ENCODE measurements at places on chromosomes 3 and 15.

DNA sequence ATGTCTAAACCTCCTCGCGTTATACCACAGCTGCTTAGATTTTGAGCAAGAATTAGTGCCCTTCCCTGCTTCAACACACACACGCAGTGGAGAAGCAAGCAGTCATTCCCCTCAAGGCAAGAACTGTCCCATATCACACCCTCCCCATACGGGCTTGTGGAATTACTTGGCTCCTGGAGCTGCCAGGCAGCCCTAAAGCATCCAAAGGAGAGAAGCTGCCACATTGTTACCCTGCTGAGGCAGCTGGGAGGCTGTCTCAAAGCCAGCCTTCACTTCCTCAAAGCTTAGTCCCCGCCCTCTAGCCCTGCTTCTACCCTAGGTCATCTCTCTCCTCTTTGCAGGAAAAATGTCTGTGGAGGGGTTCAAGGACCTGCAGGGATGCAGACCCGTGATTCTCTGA lies 153.4 kb downstream of the RORA start:
- DNase-seq = no peak

DNA sequence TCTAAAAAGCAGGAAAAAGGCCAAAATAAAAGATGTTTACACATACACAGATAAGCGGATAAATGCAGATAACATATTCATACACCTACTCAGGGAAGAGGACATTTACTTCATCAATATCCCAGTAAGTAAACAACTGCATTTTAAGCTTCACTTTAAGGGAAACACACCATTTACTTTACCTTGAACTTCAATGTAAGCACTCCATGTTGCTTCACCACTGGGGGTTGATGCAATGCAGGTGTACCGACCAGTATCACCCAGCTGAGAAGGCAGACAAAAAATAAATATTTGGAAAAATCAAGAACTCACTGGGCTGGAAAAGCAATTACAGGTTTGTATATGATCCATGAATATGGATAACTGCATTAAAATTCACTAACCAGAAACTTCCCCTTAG lies 1099.5 kb downstream of the ROBO1 start:
- DNase-seq = no peak

GRCh38 chr15:52551762-52552161 lies 17.1 kb downstream of the ARPP19 start:
- no peak for DNase-seq

DNA sequence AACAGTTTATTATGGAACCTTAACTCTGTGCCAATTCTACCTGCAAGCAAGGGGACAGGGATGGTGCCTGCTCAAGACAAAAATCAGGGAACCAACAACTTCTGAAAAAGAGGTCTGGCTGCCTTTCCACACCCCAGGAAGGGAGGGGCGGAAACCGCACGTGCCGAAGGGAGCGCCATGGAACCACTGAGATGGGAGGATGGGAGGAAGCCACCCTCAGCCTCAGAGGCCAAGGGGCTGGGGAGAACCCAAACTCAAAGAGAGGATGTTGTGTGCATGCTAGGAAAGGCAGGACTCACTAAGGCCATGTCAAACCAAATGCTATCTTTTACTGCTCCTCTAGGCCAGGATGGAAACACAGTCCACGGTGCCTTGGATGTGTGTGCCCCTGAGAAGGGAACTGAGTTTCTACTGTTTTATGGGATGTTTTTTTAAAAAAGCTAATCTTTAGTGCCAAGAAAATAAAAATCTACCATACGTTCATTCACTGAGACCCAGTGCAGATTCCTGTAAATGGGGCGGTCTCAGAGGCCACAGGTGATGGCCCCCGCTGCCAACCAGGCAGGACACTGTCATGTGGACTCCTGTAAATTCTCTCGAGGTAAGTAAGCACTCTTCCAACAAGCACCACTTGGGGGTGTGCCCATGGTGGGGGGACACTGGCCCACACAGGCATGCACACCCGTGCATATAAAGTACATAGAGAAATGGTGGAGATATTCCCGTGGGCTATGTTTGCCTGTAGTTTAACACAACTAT lies 20.5 kb downstream of the SRPRB start:
- DNase-seq = no peak

DNA sequence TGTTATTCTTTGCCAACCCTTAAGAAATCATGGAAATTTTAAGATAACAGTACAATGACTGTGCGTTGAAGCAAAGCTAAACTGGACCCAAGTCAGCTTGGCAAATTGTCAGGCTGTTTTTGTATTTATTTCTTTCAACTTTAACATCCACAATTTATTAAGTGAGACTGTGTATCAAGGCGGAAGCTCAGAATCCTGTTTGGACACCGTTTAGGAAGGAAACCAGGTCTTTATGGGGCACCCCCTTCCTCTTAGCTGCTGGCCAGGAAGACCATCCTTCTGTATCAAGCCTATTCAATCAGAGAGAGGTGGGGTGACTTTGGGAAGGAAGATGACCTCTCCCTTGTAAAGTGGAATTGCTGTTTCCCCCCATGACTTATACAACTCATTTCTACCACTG lies 166.0 kb downstream of the MCTP2 start:
- no peak for DNase-seq

DNA sequence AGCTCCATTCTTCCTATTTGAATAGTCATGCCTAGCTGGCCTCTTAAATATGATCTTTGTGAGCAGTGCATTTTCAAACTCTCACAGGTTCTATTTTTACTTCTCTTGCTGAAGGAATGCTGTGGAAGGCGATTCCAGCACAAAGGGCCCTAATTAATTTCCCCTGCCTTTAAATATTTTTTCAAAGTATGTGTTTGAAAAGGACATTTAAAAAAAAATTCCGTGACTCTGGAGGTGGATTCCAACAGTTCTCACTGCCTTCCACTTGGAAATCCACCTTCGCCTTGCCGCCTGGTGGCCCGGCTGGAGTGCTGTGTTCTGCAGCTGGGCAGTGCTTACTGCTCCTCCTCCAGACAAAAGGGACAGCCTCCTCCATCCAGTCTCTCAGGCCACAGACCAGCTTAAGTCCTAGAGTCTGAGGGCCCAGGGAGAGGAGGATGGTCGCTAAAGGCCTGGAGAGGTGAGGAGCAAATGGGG lies 61.5 kb upstream of the CORO2B start:
- DNase-seq = no peak

- no peak for DNase-seq
Measured at GRCh38 chr15:90880381-90881145, 3.7 kb upstream of the FES start.

- no peak for DNase-seq
Measured at GRCh38 chr3:143559296-143559695, 289.0 kb downstream of the SLC9A9 start.

- no peak for DNase-seq
Measured at GRCh38 chr3:105979961-105980360, 111.1 kb upstream of the CBLB start.

DNA sequence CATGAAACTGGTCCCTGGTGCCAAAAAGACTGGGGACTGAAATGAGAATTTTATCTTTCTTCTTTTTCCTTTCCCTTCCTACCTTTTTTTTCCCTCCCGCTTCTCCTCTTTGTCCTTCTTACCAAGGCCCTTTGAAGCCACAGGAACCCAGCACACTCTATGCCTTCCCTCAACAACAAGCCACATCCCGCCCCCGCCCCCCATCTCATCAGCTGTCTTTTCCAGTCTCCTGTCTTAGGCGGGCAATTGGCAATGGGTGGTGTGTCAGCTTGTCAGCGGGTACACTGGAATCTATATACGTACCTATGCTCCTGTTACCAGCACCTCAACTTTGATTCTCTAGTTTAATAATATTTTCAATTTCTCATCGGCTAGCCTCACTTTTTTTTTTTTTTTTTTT lies 56.3 kb upstream of the CHD2 start:
- peak; percentile 29 for DNase-seq

GRCh38 chr3:53089511-53089910 lies 40.7 kb downstream of the RFT1 start:
- DNase-seq = no peak

DNA sequence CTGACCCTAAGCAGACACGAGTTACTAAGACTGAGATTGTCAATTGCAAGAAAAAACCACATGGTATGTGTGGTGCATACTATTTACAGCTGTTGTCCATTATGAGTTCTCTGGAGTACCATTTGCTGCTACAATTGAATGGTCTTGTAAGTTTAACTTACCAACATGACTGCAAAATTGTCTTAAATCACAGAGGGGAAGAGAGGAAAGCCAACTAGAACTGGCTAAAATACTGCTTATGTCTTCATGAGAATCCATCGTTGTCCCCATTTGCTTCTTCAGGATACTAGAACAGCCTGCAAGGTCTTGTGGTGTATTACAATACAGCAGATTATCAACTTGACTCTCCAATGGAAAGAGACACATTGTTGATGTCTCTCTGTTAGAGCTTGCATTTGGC lies 313.2 kb downstream of the AGBL1 start:
- DNase-seq = no peak

DNA sequence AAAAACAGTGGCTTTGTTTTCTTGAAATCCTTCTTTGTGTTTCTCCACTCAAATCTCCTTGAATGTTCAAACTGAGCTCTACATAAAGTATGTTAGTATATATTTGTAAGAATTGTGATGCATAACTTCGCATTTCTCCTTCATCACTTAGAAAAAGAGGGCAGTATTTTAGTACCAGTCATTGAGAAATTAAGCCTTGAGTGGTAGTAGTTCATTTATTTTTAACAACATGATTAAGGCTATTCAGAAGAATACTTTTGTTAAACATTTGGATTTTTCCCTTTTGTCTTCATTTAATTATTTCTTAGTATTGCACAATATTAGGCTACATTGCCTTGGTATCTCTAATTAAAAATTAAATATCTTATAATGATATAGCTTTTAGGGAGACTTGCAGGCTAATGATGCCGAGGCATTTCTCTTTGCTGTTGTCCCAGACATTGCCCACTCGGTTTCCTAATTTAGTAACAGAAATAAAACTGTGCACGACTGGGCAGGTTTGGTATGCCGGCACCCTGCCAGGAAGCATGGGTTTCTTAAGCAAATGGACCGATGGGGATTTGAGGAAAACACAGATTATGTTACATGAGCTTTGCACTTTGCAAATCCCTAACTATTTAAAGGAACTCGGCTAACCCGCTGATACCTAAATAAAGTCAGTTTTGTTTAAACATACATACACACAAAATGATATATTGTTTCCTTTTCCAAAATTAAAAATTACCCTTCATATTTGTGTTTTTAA lies 54.7 kb downstream of the LRRC28 start:
- no peak for DNase-seq

- no peak for DNase-seq
Measured at GRCh38 chr15:100332721-100333120, 9.1 kb downstream of the ADAMTS17 start.

DNA sequence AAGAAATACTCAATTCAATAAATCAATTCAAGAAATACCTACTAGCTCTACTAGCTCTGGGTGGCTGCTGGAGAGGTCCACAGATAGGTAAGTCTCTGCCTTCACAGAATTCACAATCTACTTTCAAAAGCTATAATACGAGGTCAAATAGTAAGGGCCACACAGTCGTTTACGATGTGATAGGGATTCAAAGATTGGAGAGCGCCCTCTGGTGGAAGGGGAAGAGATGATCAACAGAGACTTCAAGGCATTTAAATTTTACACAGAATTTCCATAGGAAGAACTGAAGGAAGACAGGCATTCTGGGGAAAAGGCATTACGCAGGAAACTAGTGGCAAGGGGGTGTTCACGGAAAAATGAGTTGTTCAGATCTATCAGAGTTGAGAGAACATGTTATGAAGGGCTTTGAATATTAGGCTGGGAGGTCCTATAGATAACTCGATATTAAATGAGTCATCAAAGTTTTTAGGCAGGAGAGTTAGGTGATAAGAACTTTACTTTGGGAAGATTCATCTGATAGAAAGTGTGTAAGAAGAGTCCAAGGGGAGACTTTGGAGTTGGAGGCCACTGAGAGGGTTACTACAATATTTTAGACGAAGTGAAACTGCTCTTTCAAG lies 128.8 kb downstream of the FRMD5 start:
- peak; percentile 78 for DNase-seq

GRCh38 chr15:100903168-100903554 lies 16.0 kb upstream of the LRRK1 start:
- DNase-seq = no peak

DNA sequence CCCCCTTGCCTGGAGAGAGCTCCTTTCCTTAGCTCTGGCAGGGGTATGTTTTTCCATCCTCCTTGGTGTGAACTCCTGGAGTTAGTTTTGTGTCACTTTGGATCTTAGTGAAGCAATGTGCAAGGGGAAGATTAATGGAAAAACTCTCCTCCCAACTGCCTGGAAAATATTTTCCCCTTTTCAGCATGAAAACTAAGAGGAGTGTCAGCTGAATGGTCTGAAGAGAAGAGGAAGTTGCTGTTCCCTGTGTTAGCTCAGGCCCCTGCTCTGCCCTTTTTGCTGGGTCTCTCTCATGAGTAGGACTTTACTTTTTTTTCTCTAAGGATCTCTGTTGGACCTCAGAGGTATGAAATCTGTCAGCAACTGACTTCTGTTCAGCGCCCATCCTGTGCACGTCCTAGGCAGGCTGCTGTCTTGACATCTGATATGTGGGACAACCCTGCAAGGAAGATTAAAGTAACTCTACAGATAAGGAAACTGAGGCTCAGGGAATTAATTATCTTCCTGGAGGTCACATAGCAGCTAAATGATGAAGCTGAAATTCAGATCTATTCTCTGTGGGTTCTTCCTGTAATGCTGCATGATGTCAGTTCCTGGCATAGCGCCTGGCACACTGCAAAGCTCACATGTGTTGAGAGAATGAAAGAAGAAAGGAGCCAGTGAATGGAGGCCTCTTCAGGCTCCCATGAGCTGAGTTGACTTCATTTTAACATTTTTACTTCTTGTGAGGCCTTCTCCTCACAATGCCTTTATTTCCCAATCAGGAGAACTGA lies 109.7 kb upstream of the GALNT15 start:
- no peak for DNase-seq

GRCh38 chr15:42104095-42104891 lies 9.9 kb upstream of the PLA2G4D start:
- no peak for DNase-seq

DNA sequence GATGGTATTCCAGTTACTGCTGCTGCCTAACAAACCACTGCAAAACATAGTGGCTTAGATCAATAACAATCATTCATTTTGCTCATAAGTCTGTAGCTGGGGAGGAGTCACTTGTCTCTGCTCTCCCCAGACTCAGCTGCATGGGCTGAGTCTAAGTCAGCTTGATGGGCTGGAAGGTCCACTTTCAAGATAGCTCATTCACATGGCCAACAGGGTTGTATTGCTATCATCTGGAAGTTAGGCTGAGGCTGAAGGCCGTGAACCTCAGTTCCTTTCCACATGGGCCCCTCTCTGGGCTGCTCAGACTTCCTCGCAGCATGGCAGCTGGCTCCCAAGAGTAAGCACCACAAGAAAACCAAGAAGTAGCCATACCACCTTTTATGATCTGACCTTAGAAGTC lies 28.7 kb upstream of the BFSP2 start:
- DNase-seq = no peak

DNA sequence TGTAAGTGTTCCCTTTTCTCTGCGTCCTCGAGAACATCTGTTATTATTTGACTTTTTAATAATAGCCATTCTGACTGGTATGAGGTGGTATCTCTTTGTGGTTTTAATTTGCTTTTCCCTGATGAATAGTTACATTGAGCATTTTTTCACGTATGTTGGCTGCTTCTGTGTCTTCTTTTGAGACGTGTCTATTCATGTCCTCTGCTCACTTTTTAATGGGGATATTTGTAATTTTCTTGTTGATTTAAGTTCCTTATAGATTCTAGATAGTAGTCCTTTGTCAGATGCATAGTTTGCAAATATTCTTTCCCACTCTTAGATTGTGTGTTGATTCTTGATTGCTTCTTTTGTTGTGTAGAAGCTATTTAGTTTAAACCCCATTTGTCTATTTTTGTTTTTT lies 179.2 kb downstream of the DOCK3 start:
- DNase-seq = no peak

GRCh38 chr3:195752546-195753331 lies 32.0 kb downstream of the MUC20 start:
- DNase-seq = no peak

GRCh38 chr3:187678726-187679268 lies 8.6 kb upstream of the SST start:
- peak; percentile 50 for DNase-seq

All from activated CD4-positive, alpha-beta T cell treated with anti-CD3 and anti-CD28 coated beads, Interleukin-2, amount 10 ng/mL, durations not matched to agents 7 days and 5 days (primary cell).